Ecto neural progenitor cell (in vitro differentiated cells): ENCODE measurements at places on chromosomes 2 and 18.

GRCh38 chr2:192675681-192676080, 480.9 kb upstream of the TMEFF2 start:
- DNase-seq = no peak

- DNase-seq = no peak
These were observed 106.5 kb upstream of the ATP8B1 start for GRCh38 chr18:57909620-57910019.

DNA sequence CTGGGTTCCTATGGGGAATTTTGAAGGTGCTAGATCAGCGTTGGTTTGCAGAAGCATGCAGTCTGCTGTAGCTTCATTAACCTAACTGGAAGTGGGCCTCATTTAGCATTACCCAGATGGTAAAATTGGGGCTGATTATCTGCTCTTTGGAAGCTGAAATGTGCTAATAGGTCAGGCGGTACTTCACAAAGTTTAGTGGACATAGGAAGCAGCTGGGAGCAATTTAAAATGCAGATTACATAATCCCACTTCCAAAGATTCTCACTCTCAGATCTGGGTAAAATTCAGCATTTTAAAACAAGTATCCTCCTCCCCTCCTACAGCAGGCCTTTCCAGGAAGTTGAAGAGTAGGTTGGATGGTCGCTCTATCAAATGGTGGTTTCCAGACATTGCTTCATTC, 907.0 kb downstream of the CPS1 start:
- DNase-seq = no peak

GRCh38 chr18:8996771-8997432, 105.6 kb upstream of the NDUFV2 start:
- DNase-seq = no peak

DNA sequence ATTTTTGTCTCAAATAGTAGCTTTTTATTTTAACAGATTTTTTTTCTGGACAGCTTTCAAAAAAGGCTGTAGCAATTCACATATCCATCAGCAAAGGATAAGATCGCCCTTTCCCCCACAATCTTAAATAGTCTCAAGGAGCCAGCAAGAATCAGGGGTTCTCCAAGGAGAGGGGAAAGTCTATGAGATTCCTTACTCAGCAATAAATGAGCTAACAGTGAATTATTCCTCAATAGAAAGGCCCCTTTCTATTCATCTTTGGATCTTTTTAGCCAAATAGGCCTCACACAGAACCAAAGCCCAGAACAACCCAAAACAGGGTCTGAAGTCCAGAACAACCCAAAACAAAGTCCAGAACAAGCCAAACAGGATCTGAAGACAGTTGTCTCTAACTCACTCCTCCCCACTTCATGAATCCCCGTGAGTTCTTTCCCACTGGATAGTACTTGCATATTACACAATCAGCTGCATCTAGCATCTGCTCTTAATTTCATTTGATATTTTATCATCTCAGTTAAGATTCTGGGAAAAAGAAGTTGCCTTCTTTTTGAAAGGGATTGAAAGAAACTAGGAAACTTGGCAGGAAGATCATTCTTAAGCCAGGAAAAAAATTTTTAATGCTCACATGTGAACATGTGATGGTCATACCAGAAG, 3.4 kb upstream of the DHRS9 start:
- no peak for DNase-seq

DNA sequence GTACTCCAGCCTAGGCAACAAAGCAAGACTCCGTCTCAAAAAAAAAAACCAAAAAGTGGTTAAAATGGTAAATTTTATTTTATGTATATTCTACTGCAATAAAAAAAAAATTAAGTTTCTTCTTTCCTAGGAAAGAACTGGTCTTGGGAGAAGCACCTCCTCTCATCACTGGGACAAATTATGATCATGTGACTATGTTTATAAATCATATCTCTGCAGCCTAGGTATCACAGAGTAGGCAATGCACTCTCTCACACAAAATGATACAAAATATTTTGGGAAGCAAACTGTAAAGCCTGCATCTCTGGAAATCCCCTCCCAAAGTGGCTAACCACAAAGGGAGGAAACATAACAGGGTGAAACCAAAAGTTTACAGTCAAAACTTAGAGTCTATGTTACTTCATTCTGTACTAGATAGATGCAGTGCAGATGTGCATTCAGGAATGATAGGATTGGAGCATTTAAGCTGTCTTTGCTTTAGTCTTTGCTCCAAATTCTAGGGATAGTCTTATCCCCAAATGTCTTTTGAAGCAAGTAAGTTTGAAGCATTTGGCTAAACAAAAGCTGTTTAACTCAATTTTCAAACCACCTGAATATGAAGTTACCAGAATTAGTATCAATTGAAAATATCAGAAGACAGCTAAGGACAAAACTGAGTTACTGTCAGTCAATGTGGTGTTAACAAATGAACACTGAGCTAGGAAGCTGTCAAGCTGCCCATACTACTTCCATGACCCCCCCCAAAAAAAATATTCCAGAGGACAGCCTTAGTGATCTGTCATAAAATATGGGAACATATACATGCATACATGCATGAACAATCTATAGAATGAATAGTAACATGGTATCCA, 21.1 kb upstream of the MALT1 start:
- DNase-seq = no peak

- DNase-seq = peak; percentile 53
These were observed 62.5 kb downstream of the SLC4A3 start for GRCh38 chr2:219689676-219690628.

GRCh38 chr18:46411191-46411828, 245.7 kb downstream of the LOXHD1 start:
- no peak for DNase-seq

GRCh38 chr2:193668557-193669323, 1474.0 kb upstream of the TMEFF2 start:
- no peak for DNase-seq

DNA sequence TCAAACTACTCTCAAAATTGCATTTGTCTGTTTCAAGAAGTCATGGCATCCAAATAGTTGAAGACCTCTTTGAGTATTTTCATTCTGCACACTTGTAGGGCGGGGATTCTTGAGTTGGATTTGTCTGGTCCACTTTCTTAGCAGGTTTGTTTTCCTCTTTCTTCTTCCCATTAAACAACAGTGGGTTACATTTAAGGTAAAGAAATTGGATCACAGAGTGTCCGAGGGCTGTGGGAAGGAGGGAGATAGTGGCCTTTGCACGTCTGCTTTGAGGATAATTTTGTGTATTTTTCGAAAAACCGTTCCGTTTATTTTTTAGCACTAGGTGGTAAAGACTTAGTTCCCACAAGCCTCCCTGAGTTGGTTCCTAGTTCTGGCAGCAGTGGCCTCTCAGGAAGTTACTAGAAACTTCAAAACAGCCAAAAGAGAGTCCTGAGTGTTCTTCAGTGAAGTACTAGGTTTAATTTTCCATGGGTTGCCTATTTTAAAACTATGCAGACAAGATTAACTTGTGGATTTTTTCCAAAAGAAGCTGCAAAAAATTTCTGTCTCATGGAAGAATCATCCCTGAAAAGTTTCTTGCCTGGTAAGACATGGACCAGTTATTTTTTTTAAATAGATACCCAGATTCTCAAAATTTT, 107.9 kb downstream of the CDC42EP3 start:
- DNase-seq = no peak

DNA sequence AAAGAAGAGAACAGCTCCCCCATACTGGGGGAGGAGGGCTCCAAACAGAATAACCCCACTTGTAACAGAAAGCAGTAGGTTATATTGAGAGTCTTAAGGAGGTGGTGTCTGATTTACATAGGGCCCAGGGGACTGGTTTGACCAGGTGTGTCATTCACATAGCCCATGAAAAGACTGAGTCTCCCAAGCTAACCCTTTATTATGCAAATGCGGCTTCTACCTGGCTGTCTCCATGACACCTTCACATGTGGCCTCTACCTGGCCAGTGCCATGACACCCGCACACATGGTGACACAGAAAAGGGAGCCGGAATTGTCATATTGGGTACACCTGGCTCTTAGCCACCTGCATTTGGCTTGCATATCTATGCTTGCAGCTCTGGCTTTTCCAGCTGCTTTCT, 1057.2 kb upstream of the PIK3C3 start:
- DNase-seq = no peak

DNA sequence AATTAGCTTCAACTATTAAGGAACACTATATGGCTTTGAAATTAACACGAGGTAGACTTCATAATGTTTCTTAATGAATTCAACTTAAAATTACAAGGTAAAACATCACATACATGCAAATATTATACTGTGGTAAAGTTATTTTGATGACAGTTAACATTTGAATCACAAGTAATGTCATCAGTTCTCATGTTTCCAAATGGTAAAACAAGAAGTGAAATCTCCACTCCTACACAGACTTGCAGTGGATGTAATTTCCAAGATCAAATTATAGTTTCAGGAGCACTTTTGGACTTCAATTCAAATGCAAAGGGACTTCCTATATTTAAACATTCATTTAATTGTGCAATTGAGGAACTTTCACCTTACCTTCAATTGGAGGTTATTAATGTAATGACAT, 39.1 kb downstream of the C18orf54 start:
- DNase-seq = no peak

- no peak for DNase-seq
These were observed 529.1 kb upstream of the MEX3C start for GRCh38 chr18:51726614-51727013.

DNA sequence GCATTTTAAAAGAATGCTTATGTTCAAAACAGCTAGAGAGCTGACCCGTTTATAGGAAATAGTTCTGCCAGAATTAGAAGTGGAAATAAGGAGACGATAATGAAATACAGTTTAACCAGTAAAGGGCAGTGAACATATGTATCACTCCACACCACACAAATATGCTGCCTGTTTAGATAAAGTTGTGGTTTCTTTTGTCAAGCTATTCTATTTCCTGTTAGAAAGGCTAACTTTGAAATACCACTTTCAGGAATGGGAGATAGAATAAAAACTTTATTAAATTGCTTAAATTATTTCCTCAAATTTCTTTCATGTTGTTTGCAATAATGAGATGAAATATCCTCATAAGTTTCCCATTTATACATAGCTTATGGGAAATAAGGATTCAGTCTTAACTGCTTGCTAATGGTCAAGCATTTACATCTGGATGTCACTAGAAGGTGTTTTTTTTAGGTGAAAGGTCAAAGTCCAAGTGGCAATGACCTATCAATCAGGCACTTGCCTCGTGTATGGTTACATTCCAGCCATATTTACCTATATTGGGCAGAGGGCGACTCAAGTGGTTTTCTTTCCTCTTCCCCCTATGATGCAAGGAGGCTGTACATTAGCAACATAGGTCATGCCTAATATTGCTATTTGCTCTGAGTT, 148.9 kb downstream of the ZEB2 start:
- DNase-seq = no peak

- no peak for DNase-seq
These were observed 1305.5 kb upstream of the NXPH2 start for GRCh38 chr2:140085674-140086073.

DNA sequence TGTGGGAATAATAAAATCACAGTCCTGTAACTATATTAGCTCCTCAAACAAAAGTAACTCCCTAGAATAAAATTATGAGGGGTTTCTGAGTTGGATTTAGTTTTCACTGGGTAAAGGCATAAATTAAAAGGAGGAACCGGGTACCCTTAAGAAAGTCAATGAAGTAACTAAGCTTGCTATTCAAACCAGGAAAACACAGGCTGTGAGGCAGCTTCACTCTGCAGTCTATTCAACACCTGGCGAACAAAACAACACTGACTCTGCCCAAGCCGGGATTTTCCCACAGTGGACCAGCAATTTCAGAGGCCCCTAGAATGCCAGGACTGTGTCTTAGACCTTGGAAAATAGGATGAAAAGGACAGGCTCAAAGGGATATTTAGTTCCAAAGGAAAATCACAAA, 24.6 kb upstream of the CREB1 start:
- DNase-seq = no peak

DNA sequence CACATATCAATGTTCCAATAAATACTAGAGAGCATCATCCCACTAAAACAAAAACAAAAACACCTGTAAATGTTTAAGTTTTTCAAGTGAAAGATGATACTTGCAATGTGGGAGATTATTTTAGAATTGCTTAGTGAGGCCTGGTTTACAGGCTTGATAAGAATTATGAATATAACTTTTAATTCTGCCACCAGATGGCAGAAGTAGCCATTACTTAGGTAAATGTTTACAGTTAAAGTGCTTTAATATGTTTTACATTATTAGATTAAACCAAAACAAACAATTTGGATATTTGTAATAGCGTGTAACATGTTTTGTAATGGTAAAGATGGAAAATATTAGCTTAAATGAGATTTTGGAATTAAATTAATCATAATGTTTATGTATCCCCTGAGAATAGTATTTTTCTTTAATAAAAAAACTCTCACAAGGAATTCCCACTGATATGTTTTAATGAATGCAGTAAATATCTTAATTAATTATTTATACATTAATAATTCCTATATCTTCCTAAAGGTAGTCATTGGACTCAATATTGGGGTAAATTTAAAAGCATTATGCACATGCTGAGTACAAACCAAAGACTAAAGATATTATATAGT, 522.0 kb downstream of the SPAG16 start:
- no peak for DNase-seq

DNA sequence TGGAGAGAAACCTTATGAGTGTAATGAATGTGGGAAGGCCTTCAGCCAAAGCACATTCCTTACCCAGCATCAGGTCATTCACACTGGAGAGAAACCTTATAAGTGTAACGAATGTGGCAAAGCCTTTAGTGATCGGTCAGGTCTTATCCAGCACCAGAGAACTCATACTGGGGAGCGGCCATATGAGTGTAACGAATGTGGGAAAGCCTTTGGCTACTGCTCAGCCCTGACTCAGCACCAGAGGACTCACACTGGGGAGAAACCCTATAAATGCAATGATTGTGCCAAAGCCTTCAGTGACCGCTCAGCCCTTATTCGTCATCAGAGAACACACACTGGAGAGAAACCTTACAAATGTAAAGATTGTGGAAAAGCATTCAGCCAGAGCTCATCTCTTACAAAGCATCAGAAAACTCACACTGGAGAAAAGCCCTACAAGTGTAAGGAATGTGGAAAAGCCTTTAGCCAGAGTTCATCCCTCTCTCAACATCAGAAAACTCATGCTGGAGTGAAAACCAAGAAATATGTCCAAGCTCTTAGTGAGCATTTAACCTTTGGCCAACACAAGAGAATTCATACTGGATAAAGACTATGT, 7.8 kb downstream of the ZNF892 start:
- DNase-seq = no peak

DNA sequence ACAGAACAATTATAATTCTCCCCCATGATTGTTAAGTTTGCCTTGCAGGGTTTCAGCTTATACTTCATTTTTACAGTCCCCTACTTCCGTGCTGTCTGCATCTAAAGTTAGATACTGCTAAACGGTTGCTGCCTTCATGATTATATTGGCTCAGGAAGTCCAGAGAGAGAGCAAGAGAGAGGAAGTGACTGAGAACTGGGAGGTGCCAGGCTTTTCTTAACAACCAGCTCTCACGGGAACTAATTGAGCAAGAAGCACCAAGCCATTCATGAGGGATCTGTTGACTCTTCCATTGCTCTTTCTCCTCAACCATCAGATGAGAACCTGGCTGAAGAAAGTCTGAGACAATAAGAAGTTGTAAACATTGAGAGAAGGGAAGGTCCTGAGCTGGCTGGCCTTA, 125.5 kb upstream of the SIX2 start:
- no peak for DNase-seq

DNA sequence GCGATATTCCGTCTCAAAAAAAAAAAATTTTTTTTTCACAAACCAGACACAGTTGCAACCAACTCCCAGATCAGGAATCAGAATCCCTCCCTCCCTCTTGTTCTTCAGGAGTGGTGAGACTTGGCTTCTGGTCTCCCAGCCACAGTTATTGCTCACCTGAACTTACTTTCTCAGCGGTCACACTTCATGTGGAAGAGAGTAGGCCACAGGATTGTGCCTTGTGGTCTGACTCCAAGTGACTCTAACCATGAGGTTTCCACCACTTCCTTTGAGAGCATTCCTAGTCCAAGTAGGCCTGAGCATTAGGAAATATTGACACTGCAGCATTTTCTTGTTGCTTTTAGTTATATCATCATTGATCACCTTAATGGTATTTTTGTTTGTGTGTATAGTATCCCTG, 12.1 kb downstream of the FMNL2 start:
- DNase-seq = no peak
